ENCODE measurements at places on chromosomes 11 and 22.

- H3K36me3 ChIP-seq = no peaks in the 10 kb centered on the region
- no peak overlapping the region for H3K27ac ChIP-seq
- peaks cover 18% of the 10 kb centered on the region for H3K27me3 ChIP-seq
- H3K4me3 ChIP-seq = no peak overlapping the region
These were observed 135.0 kb downstream of the BUD13 start for GRCh38 chr11:116637766-116638165.

- no peak for DNase-seq
- H3K27me3 ChIP-seq = no peaks in the 10 kb centered on the region
- peaks cover 48% of the 10 kb centered on the region for H3K36me3 ChIP-seq
- H3K4me3 ChIP-seq = no peak overlapping the region
- H3K27ac ChIP-seq = no peak overlapping the region
These were observed 17.1 kb downstream of the TOM1 start for GRCh38 chr22:35316751-35317150.

DNA sequence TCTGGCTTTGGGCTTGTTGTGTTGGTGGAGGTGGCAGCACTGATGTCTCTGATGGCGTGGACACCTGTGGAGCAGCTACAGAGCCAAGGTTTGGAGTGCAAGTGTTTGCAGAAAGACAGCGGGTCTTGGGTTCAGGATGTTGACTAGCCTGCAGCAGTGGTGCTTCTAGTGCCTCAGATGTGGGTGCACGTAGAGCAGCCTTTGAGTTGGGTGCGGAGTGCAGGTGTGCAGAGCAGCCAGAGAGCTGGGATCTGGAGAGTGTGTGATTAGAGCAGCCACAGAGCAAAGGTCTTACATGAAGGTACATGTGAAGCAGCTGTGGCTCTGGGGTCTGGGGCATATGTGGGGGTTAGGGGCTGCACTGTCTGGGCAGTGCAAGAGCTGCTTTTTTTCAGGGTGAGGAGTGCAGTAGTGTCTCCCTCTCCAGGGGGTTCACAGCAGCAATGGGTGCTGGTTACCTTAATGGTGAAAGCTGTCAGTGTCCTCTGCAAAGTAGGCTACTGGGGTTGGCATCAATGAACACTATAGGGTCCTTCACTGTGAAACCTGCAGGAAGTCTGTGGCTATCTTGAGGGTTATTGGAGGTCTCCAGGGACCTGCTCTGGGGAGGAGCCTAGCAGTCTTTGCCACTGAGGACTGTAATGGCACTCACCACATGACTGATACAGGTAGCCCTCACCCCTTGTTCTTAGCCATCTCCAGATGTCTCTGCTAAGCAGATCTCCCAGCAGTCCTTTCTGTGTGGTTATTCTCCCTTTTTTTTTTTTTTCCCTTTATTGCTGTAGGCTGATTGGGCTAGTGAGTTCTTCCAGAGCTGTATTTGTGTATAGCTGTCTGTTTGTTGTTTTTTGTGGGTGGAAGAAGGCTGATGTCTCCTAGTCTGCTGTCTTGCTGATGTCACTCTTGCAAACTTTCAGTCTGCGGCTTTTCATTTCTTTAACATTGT is 14.3 kb downstream of the BIRC2 start:
- no peaks in the 10 kb centered on the region for H3K4me1 ChIP-seq
- H3K4me3 ChIP-seq = no peak overlapping the region
- H3K36me3 ChIP-seq = peaks cover 57% of the 10 kb centered on the region
- no peak overlapping the region for H3K27ac ChIP-seq

DNA sequence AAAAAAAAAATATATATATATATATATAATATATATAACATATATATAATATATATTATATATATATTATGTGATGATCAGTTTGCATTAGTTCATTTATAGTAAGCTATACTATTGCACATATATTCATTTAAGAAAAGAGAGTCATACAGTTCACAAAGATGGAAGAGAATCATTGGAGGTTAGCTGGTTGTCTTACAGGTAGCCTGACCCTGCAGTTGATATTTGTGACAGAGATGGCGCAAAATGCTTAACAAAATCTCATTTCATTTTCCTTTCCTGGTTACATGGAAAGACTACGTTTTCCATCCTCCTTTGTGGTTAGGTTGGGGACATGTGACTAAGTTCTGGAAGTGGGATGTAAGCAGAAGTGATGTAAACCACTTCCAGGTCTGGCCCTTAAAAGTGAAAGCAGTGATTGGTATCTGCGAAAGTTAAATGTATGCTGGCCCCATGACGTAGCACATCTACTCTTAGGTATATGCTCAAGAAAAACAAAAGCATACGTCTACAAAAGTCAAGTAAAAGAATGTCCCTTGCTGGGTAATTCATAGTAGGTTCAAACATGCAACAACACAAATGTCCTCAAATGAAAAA is 7.2 kb upstream of the TMEM135 start:
- H3K4me1 ChIP-seq = no peaks in the 10 kb centered on the region
- DNase-seq = no peak
- H3K27me3 ChIP-seq = no peaks in the 10 kb centered on the region
- no peak overlapping the region for H3K4me3 ChIP-seq

DNA sequence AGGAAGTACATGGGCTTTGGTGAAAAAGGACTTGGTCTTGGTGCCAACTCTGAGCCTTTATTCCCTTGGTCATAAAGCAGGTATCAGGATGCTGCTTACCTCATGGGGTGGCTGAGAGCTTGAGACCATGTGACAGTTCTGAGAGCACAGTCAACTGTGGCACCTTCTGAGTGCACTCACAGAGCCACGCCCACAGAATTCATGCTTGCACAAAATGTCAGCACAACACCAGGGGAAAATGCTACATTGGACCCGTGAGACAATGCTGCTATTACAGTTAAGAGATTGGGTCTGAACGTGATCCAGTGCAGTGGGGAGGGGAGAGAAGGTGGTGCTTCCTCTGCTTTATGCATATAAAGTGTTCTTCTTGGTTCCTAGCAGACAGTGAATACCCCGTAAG is 79.5 kb upstream of the SPON1 start:
- H3K4me1 ChIP-seq = peaks cover 19% of the 10 kb centered on the region
- no peaks in the 10 kb centered on the region for H3K36me3 ChIP-seq
- DNase-seq = peak; percentile 74

GRCh38 chr11:108196901-108197300 is 25.5 kb downstream of the NPAT start:
- H3K27ac ChIP-seq = no peak overlapping the region
- no peaks in the 10 kb centered on the region for H3K4me1 ChIP-seq
- no peaks in the 10 kb centered on the region for H3K27me3 ChIP-seq
- no peak overlapping the region for H3K4me3 ChIP-seq
- H3K36me3 ChIP-seq = peaks cover 32% of the 10 kb centered on the region
- DNase-seq = no peak

DNA sequence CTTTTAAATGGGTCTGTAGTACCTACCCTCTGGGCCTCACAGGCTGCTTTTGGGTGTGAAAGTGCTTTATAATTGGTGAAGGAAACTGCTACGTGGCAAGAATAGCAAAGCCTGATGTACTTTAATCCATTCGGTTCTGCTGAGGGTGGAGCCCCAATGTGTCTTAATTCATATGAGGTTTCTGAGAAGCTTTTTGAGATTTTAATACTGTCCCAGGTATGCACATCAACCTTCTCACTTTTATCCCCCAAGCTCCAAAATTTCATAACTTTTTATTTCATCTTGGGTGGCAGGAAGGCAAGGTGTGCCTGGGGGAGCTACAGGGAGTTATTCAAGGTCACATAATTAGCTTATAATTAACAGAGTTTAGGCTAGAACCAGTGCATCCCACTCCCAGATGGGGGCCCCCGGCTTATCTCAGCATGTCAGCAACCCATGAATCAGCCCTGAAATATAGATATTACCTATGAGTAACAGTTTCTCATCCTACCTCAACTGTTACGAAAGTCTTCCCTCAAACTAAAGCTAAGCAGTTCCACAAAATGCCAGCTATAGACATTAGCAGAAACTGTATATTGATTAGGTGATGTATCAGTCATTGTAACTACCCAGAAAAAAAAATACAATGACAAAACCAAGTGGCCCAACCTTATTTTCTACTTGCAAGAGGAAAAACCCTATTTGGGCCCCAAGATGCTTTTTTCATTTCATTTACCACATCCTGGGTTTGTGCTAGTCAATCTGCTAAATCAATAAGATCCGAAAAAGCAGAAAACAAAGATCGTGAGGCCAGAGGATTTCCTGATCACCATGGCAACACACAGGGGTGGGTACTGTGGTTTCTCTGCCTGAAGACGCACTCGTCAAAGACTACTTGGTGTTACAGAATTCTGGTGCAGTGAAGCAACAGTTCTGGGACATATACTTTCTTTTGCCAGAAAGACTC is 26.7 kb downstream of the CD44 start:
- H3K36me3 ChIP-seq = no peaks in the 10 kb centered on the region
- H3K27ac ChIP-seq = no peak overlapping the region
- no peak overlapping the region for H3K4me3 ChIP-seq
- peak; percentile 31 for DNase-seq

GRCh38 chr22:27801616-27802345 is at the start of gene MN1:
TSS of gene MN1 (minus strand) at chr22:27801756. CDS start at chr22:27800543, 1,213 bp downstream.
- peaks cover 46% of the 10 kb centered on the region for H3K27me3 ChIP-seq
- no peaks in the 10 kb centered on the region for H3K36me3 ChIP-seq
- H3K27ac ChIP-seq = peak within 1 kb of the TSS; percentile 58
- H3K4me1 ChIP-seq = peaks cover 39% of the 10 kb centered on the region

GRCh38 chr22:19686946-19687345 is 27.4 kb upstream of the SEPTIN5 start:
- no peak overlapping the region for H3K27ac ChIP-seq
- no peaks in the 10 kb centered on the region for H3K4me1 ChIP-seq
- DNase-seq = no peak
- no peaks in the 10 kb centered on the region for H3K36me3 ChIP-seq

- no peaks in the 10 kb centered on the region for H3K27me3 ChIP-seq
- no peaks in the 10 kb centered on the region for H3K36me3 ChIP-seq
- DNase-seq = no peak
- H3K27ac ChIP-seq = no peak overlapping the region
- no peak overlapping the region for H3K4me3 ChIP-seq
These were observed 105.5 kb downstream of the C11orf87 start for GRCh38 chr11:109527496-109527895.

DNA sequence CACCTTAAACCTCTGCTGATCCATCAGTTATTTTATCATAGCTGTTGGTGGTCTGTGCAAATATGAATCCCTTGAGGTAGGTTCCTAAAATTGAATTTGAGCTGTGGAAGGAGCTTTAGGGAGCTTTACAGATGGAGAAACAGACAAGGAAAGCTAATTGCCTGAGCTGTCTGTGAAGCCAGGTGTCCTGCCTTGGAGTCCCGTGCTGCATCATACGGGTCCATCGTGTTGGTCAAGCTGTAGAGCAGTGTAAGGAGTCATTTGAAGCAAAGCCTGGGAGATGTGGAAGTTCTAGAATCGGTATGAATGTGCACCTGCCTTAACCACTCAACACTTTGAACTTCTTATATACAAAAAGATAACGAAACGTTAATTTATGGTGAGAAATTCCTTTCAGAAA is 1.0 kb downstream of the POLA2 start:
- H3K4me1 ChIP-seq = peaks cover 10% of the 10 kb centered on the region
- peaks cover 5% of the 10 kb centered on the region for H3K36me3 ChIP-seq
- no peak overlapping the region for H3K27ac ChIP-seq
- no peaks in the 10 kb centered on the region for H3K27me3 ChIP-seq

DNA sequence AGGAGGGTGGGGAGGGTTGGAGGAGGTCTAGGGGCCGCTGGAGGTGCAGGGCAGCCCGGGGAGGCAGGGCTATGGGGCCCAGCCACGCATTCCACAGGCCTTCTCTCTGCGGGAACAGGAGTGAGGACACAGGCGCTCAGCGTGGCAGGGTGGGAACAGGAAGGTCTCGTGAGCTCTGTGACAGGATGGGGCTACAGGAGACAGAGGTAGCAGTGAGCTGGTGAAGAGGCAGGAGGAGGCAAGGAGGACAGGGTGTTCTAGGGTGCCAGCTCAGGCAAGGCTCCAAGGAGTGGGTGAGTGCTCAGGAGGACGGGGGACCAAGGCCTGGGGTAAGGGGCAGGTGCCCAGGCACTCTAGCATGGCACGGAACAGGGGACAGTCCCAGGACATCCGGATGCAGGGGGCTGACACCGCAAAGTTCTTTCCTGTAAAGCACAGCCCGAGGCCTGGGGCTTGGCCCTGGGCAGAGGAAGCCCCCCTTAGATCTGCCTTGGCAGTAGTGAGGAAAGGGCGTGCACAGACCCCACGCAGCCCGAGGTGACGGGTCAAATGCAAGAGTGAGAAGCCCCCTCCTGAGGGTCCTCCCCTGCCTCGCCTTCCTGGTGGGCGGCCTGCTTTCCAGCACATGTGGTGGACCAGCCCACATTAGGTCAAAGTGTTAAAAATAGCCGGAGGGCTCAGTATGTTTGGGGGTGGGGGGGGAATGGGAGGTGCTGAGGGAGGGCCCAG is 4.7 kb upstream of the NEAT1 start:
- peak overlapping the region; percentile 100 for H3K27ac ChIP-seq
- peaks cover 7% of the 10 kb centered on the region for H3K36me3 ChIP-seq
- H3K27me3 ChIP-seq = no peaks in the 10 kb centered on the region
- peaks cover 67% of the 10 kb centered on the region for H3K4me1 ChIP-seq
- no peak overlapping the region for H3K4me3 ChIP-seq

DNA sequence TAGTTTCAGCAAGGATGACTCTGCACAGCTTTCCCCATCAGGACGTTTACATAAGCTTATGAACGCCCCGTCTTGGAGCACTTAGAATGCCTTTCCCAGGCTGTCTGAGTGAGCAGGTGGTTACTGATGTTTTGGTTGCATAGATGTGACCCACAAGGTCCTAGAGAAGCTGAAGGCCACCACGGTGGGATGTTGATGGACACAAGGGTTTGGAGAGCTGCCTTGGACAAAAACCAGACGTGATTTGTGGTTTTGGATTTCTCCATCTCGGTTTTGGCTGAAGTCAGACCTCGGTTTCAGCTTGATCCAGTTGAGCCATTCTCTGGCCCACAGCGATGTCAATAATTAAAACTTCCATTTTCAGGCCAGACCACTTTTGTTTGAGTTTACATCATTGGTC is 151.9 kb downstream of the LDLRAD3 start:
- H3K4me3 ChIP-seq = no peak overlapping the region
- peaks cover 14% of the 10 kb centered on the region for H3K36me3 ChIP-seq
- no peaks in the 10 kb centered on the region for H3K4me1 ChIP-seq
- no peak overlapping the region for H3K27ac ChIP-seq
- no peak for DNase-seq

DNA sequence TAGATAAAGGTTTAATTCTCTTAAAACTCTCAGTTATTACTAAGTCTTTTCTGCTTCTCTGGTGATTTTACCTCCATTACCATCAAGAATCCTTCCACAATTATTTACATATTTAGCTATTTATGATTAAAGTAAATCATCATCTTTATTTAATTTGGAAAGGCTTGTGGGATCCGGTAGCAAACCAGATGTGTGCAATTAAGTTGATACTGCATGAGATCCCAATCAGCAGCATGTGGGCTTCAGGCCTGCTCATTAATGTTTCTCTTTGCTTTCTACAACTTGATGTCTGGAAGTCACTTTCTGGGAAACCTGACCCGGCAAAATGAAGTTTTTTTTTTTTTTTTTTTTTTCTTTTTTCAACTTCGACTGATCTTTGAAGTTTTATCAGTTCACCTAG is 558.4 kb upstream of the ANO5 start:
- no peak overlapping the region for H3K27ac ChIP-seq
- H3K4me3 ChIP-seq = no peak overlapping the region
- no peak for DNase-seq

DNA sequence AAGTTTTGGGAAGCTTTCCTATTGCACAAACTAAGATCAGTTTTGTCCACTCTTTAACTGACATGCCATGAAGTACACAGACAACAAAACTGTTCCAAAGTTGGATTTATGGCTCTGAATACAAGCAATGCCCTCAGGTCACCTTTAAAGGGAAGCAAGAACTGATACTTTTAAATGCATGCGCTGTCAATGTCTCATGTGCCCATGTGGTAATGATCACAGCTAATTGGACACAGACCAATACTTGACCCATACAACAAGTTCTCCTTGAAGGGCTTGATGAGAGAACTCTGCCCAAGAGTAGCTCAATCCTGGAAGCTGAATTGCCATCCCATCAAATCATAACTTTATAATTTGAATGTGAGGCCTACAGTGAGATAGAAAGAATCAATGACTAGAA is 624.9 kb downstream of the ETS1 start:
- H3K27me3 ChIP-seq = no peaks in the 10 kb centered on the region
- no peaks in the 10 kb centered on the region for H3K4me1 ChIP-seq
- no peak overlapping the region for H3K4me3 ChIP-seq

All from large intestine (tissue), 12 donors.